Activated naive CD4-positive, alpha-beta T cell treated with anti-CD3 and anti-CD28 coated beads for 36 hours (primary cell): ENCODE measurements at places on chromosomes 11 and 22. TPM values are rescaled to one million over a fixed set of nuclear protein-coding genes. Genes with fewer than 3 reads are reported as not detected.

Gene RAB36
- not detected for total RNA-seq

DNA sequence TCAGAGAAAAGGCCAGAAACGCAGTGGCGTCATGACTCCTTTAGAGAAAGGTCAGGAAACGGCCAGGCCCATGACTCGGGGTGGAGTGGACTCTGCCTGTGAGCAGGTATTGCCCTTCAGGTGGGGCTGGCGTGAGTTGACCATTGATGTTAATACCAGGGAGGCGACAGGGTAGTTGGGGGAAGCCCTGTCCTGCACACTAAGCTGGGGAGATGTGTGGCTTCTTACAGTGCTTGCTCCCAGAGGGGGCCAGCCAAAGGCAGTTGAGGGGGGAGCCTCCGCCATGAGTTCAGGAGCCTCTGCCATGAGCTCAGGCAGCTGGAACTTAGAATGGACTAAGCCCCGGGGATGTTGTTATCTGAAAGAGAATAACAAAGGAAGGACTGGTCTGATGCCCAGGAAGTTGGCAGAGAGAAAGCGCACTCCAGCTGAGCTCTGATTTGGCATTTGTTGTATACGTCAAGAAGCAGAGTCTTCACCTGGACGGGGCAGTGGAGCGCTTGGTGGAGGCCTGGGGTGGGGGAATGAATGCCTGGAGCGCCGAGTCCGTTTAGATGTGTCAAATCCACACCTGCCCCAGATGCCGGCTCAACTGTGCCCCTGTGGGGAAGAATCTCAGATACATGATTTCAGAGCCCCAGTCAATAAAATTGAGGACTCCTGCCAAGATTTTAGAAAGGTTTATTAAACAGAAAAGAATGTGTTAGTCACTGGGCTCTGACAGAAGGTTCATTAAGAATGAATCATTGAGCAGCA lies 222.5 kb downstream of the TBC1D22A start:
- no peaks in the 10 kb centered on the region for H3K27me3 ChIP-seq
- no peak overlapping the region for H3K27ac ChIP-seq
- no peak overlapping the region for H3K4me3 ChIP-seq
- no peak for DNase-seq
- peaks cover 5% of the 10 kb centered on the region for H3K36me3 ChIP-seq

- no peak overlapping the region for H3K27ac ChIP-seq
- no peak for DNase-seq
- peaks cover 16% of the 10 kb centered on the region for H3K4me1 ChIP-seq
- no peak overlapping the region for H3K4me3 ChIP-seq
- peaks cover 37% of the 10 kb centered on the region for H3K36me3 ChIP-seq
- H3K27me3 ChIP-seq = no peaks in the 10 kb centered on the region
These were observed 70.7 kb downstream of the FLI1 start for GRCh38 chr11:128764424-128765095.

DNA sequence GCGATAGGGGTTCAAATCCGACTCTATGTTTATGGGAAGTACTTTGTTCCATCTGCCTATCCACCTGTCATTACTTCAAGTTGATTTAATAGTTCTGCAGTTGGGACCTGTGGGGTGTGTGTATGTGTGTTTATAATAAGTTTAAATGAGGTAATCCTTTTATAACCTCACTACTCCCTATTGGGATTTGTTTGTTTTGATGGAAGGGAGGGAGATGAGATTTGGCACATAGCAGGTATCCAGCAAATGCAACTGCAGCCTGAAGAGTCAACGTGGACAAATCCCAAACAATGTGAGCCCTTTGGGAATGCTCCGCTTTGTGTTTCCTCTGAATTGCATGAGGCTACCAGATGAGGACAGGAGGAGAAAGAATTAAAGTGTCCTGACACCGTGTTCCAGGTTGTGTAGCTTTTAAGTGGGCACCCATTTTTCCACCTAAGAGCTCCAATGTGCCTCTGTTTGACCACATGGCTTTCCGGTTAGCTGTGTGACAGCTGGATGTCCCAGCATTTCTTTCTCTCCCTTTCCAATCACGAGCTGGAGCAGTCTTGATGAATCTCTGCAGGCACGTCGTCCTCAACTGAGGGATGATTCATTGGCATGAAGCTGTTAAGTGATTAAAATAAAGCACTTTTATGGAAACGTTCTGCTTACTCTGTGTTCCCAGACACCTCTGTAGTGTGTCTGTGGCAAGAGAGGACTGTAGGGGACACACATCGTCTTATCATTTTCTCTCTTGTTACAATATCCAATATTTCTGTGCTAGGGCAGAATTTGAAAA lies 610.7 kb downstream of the NTM start:
- no peak overlapping the region for H3K4me3 ChIP-seq
- peaks cover 5% of the 10 kb centered on the region for H3K27me3 ChIP-seq
- DNase-seq = no peak
- no peaks in the 10 kb centered on the region for H3K36me3 ChIP-seq

GRCh38 chr11:24870048-24870447 lies 373.2 kb downstream of the LUZP2 start:
- H3K36me3 ChIP-seq = no peaks in the 10 kb centered on the region
- no peak overlapping the region for H3K27ac ChIP-seq
- H3K27me3 ChIP-seq = no peaks in the 10 kb centered on the region
- H3K4me3 ChIP-seq = no peak overlapping the region

Gene POU2AF2
- total RNA-seq = not detected

Gene GUCY1A2
- not detected for total RNA-seq

DNA sequence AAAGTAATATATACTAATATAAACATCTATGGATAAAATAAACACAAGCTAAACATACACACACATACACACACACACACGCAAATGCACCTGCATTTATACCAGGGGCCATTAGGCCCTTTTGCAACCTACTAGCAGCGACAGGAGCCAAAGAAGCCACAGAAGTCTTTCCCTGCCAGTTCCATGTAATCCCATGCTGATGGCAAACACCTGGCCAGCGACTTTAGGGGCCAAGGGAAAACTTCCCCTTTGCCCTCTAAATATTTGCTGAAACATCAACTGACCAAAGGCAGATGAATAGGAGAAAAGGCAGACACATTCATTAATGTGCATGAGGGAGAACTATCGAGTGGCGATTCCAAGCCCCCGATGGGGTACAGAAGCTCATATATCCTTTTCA lies 14.8 kb upstream of the P2RY2 start:
- no peak overlapping the region for H3K4me3 ChIP-seq
- H3K4me1 ChIP-seq = no peaks in the 10 kb centered on the region
- H3K27ac ChIP-seq = no peak overlapping the region
- no peaks in the 10 kb centered on the region for H3K36me3 ChIP-seq
- no peak for DNase-seq

Gene SLC43A3
- 117 TPM for total RNA-seq

DNA sequence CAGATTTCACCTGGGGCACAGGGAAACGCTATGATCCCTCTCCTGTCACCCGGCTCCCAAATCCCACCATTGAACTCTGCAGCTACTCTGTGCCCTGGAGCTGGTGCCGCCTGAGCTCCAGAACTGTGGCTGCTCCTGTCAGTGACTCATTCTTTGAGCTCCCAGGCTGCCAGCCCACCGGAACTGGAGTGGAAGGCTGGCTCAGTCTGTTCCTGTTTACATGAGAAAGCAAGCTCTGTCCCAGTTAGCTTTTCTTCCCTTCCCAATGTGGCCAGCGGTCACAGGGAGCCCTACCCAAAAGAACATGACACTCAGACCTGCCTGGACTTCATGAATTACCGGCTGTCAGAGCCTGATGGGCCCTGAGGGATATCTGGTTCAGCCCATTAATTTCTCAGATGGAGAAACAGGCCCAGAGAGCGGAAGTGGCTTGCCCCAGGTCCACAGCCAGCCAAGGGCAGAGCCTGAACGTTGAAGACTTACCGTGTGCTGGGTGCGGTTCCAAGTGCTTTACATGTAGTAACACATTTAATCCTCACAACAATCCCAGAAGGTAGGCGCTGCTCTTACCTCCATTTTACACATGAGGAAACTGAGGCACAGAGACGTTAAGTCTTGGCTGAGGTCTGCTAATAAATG lies 23.8 kb upstream of the IGSF22 start:
- no peaks in the 10 kb centered on the region for H3K36me3 ChIP-seq
- no peaks in the 10 kb centered on the region for H3K27me3 ChIP-seq

- no peak overlapping the region for H3K27ac ChIP-seq
- DNase-seq = no peak
- no peak overlapping the region for H3K4me3 ChIP-seq
These were observed 26.4 kb upstream of the LRRC55 start for GRCh38 chr11:57155400-57155799.

Gene COMMD9
- total RNA-seq = 28.9 TPM

DNA sequence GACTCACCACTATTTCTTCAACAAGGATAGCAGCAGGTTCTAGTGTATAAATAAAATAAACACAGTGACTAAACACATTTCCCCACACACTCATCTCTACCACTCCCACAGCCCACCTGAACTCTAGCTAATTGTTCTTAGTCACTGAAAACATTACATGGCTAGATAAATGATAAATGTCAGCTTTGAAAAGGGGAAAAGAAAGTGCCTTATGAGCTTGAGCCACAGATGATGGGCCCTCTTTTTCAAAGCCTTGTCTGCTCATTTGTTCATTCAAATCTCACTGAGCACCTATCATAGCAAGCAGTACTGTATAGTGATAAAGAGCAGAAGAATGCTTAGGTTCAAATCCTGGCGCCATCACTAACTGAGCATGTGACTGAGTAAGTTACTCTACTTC lies 58.3 kb downstream of the SIK3 start:
- H3K36me3 ChIP-seq = peaks cover 3% of the 10 kb centered on the region
- H3K4me1 ChIP-seq = peaks cover 68% of the 10 kb centered on the region
- H3K4me3 ChIP-seq = no peak overlapping the region

GRCh38 chr11:132032555-132032954 lies 662.1 kb downstream of the NTM start:
- DNase-seq = no peak
- no peak overlapping the region for H3K4me3 ChIP-seq
- H3K27ac ChIP-seq = no peak overlapping the region

Gene IFITM10
- total RNA-seq = 0.31 TPM

DNA sequence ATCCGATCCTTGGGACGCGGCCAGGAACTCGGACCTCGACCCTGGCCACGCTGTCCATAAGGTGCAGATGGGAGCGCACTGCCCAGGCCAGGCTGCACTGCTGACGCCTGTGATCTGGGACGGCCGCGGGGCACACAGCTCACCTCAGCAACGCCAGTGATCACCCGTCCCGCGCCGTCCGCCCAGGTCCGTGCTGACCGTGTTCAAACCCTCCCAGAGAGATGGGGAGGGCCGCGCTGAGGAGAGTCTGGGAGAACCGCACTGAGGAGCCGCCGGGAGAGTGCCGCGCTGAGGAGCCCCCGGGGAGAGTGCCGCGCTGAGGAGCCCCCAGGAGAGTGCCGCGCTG lies 636 bp downstream of the KCNQ1OT1 start:
- no peak overlapping the region for H3K27ac ChIP-seq
- H3K36me3 ChIP-seq = no peaks in the 10 kb centered on the region
- H3K4me1 ChIP-seq = peaks cover 8% of the 10 kb centered on the region
- H3K4me3 ChIP-seq = peak overlapping the region; percentile 83

DNA sequence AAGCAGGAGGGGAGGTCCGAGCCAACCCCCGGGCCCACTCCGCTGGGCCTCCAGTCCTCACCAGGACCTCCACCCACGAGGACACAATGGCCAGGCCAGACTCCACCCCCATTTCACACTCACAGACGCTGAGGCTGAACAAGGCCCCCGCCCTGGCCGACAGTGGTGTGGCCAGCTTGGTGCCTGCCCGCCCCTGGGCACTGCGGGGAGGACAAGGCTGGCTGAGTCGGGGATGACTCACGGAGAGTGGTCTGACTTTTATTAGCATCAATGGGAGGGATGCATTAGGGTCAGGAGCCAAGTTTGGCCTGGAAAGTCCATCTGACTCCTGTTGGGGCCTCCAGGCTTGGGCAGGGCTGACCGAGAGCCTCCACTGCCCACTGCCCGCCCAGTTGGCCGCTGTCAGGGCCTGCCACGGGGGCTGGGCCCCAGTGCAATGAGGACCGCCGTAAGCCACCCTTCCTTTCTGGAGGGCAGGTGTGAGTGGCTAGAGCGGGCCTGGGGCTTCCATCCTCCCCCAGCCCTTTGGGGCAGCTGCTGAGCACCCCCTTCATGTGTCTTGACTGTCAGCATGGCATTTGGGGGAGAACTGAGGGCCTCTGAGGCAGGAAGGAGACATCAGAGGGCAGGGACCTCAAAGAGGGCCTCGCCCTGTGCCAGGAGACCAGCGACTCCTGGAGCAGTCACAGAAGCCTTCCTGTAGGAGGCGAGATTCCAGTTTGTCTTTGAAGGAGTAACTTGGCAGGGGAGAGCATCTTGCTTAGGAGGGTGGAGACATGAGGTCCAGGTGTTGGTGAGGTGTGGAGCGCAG lies 10.6 kb downstream of the TSPAN32 start:
- no peaks in the 10 kb centered on the region for H3K36me3 ChIP-seq
- no peak for DNase-seq
- H3K27ac ChIP-seq = no peak overlapping the region
- no peaks in the 10 kb centered on the region for H3K27me3 ChIP-seq
- peaks cover 3% of the 10 kb centered on the region for H3K4me1 ChIP-seq

Gene NRIP3
- 3.5 TPM for total RNA-seq

DNA sequence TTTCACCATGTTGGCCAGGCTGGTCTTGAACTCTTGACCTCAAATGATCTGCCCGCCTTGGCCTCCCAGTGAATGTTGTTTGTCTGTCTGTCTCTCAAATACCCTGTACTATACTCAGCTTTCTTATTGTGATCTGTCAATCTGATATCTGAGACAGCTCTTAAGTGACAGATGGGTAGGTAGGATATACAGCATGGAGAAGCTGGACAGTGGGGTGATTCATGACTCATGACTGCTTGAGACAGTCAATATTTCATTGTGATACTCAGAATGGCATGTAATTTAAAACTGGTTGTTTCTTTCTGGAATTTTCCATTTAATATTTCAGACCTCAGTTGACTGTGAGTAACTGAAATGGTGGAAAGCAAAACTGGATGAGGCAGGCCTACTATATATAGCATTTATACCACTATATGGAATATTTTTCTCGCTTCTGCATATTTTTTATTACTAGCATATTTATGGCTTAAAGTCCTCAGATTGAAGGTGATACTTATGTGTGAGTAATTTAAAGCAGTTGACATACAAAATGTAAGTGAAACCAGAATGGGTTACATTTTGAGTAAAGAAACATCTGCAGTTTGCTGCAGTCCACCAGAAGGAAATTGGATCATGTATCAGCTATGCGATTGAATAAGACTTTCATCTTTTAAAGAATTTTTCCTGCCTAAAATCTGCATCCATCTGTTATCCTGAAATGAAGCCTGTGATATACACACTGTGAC lies 22.3 kb downstream of the ARHGAP42 start:
- no peak overlapping the region for H3K27ac ChIP-seq
- H3K27me3 ChIP-seq = no peaks in the 10 kb centered on the region
- H3K4me3 ChIP-seq = no peak overlapping the region

Gene SLC22A12
- not detected for total RNA-seq
